ENCODE measurements at places on chromosomes 5 and 9.

DNA sequence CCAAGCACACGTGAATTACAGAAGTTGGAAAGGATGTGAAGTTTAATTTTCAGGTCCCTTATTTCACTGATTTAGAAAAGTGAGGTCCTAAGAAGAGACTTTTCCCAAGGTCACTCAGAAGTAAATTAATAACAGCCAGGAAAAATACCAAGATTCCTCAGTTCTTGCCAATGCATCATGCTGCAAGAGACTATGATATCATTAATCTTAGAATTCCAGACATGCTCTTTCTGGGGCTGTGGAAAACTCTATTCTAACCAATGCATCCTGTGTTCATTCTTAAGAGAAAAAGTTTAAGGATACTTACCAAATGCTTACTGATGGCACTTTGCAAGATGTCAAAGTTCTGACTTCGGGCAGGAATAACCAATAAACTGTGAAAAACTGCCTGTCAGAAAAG lies 42.8 kb downstream of the TEX10 start:
- DNase-seq, result no peak

DNA sequence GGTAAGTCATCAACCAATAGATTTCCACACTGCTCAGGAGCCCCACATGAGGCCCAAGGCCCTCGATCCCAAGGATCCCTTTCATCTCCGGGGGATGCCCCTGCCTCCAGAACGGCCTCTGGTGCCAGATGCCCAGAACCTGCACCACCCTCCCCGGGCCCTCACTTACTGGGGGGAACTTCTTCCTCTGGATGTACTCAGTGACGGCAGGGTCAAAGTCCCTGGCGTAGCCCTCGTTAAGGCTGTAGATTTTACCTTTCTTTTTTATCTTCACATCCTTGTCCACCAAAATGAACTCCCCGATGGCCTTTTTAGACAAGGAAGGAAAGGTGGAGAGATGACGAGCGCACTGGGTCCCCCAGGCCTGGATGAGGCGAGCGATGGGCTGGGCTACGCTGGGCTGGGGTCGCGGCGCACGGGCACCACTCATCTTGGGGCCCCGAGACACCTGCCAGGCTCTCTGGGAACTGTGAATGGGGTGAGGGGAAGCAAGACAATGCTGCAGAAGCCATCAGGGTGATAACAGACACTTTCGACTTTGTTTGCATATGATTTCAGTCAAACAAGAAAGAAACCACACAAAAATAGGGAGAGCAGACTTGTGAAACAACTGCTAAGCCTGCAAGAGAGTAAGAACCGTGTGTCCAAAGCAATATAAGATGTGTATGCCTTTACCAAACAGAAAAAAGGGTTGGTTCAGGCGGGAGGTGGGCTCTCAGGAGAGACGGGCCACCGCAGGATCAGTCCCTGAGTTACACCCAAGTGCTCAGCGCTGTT lies 13.2 kb upstream of the FBP2 start:
- no peak for DNase-seq

DNA sequence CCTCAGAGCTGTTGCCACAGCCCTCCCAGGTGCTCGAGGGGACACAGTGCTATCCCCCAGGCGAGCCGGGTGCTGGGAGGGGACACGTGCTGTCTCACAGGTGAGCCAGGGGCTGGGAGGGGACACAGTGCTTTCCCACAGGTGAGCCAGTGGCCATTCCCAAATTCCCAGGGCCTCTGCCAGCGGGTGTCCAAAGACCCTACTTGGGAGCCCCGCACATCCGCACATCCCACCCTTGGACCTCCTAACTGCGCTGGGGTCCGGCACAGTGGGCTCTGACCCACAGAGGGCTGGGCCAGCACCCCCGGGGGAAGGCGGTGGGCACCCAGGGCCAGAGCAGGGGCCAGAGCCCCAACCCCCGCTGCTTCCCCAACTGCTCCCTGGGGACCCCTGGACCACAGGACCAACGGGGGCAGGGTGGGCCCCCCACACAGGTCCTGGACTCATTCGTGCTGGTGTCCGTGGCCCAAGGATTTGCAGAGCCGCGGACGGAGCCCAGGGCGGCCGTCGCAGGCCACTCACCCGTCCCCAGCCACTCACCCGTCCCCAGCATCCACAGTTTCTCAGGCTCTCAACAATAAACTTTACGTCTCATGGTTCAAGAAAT lies 17.9 kb downstream of the EXD3 start:
- DNase-seq, result no peak

- no peak for DNase-seq
These were observed 29.4 kb downstream of the ATPSCKMT start for GRCh38 chr5:10220248-10220647.

DNA sequence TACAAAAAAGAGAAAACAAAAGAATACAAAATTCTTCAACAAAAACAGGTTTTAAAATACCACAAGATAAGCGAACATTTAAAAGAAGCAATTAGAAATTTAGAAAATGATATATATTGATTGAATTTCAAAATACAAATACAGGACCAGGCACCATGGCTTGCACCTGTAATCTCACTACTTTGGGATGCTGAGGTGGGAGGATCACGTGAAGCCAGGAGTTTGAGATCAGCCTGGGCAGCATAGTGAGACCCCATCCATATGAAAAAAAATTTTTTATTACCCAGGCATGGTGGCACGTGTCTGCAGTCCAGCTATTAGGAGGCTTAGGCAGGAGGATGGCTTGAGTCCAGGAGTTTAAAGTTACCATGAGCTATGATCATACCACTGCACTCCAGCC lies 109.9 kb upstream of the SLC30A5 start:
- no peak for DNase-seq

DNA sequence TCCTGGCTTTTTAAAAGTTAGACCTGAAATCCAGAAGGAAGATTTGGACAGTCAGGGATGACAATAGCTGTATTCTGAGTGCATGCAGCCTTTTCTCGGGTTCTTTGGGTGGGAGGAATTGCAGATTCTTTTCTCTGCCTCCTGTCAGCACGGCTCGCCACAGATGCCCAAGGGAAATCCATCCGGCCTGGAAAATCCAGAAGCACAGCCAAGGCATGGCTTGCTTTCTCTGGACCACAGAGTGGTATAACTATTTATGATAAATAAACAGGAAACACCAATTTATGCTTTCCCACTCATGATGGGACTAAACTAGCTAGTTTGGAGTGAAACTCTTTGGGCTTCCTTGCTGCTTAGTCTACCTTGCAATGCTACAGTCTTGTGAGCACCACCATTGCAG lies 59.1 kb downstream of the C9orf152 start:
- DNase-seq, result no peak

- no peak for DNase-seq
These were observed 180.5 kb upstream of the ZNF462 start for GRCh38 chr9:106682420-106682819.

DNA sequence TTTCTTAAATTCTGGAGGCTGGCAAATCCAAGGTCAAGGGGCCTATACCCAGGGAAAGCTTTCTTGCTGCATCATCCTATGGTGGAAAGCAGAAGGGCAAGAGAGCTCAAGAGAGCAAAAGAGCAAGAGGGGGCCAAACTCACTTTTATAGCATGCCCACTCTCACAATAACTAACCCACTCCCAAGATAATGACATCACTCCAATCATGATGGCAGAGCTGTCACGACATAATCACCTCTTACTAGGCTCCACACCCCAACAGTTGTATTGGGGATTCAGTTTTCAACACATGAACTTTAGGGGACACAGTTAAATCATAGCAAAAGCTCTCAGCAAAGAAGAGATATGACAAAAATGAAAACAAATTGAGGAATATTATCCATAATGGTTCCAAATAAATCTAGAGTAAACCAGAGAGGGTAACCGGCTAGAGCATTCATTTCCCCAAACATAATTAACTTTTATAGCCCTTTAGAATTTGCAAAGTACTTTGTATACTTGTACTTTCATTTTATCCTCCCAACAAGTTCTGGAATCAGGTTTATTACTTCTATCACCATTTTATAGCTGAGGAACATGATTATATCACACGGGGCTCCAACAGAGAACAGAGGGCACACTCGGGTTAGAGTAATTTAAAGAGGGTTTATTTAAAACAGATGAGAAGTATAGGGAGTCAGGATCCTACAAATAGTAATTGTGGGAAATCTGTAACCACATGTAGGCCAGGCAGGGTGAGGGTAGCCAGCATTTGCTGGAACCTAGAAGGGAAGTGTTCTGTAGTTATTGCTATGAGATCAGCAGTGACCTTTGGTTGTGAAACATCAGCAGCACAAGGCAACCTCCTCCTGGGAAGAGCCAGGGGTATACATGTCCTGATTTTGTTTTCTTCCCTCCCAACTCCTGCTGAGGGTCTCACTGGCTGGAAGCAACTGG lies 7.2 kb upstream of the TARS1 start:
- no peak for DNase-seq

DNA sequence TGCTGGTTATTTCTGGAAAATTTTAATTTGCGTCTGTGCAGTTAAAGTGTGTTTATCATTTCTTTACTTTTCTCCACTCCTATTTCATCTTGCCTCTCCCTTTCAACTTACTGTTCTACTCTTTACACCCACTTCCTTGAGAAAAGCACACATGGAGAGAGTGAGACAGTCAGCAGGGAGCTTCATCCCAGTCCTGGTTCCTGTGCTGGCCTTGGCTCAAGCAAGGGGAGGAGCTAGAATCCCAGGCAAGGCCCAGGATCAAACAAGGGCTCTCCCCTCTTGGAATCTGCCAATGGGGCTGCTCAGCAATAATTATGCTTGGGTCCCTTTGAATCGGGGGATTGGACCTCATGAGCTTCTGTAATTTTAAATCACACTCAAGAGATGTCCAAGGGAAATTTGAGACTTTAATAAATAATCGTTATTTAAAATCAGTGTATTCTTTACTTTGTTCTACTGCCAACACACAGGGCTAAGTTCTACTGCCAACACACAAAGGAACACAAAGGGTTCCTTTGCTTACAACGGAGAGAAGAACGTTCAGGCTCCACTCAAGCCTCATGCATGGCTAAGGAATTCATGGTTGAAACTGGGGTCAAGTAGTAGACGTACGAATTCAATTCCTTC lies 439.3 kb upstream of the DAB2 start:
- no peak for DNase-seq

GRCh38 chr5:174402222-174402812 lies 322.1 kb upstream of the MSX2 start:
- DNase-seq, result no peak

DNA sequence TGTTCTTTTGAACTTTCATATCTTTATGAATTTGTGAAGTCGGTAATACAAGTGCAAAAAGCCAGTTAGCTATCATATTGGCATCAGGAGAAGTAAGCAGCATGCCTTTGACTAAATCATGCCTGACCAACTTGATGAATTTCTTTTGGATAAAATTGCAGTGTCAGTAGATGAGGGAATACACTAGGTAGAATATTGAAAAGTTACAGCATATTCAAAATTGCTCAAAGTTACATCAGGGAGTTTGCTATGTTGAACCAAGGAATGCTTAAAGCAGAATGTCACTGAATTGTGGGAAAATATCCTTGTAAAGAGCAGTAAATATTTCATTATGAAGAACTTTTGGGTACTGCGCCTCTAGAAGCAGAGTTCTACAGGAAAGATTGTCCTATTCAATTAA lies 87.1 kb upstream of the TLX3 start:
- no peak for DNase-seq

- no peak for DNase-seq
These were observed 5.1 kb downstream of the PNPLA7 start for GRCh38 chr9:137545123-137545522.

DNA sequence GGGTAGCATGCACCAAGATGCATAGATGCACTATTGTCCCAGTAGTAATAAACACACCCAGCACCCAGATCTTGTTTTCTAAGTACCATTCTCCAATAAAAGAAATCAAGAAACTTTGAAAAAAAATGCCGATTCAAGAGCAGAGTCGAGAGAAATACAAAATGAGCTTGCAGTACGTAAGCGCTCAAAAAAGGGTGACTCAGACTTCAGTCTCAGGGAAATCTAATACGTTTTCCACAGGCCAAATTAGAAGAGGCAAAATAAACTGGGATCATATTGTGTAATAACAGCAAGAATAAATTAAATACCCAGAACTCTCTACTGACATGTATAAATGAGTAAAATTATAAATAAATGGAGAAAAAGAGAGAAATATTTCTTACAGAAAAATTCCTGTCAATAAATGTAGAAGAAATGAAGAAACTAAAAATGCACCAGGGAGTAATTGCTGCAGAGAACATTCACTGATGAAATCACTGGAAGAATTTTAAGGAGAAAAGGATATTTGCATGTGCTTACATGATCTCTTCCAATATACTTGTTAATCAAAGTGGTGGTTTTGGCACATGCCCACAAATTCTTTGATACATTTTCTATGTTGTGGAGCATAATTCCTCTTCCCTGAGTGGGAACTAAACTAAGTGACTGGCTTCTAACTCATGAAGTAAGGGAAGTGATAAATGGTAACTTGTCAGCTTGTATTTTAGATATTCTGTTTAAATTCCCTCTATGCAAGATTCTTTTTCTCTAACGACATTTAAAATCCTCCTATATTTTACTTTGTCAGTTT lies 567.6 kb upstream of the ADAMTS16 start:
- no peak for DNase-seq

DNA sequence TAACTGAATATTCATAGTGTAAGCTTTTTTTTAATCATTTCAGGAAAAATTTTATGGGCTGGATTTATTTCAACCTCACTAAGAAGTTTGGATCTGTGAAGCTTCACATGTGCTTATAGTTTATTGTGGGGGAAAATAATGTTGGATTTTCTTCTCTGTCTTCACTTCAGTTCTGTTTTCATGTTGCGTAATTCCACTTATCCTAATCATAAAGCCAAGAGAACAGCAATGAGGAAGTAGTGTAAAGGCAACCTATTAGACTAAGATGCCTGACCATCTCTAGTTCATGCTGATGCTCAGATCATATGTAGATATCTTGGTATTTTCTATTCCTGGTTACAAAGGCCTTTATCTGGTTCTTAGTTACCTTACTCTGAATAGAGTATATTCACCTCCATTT lies 50.0 kb downstream of the CD180 start:
- DNase-seq, result no peak

DNA sequence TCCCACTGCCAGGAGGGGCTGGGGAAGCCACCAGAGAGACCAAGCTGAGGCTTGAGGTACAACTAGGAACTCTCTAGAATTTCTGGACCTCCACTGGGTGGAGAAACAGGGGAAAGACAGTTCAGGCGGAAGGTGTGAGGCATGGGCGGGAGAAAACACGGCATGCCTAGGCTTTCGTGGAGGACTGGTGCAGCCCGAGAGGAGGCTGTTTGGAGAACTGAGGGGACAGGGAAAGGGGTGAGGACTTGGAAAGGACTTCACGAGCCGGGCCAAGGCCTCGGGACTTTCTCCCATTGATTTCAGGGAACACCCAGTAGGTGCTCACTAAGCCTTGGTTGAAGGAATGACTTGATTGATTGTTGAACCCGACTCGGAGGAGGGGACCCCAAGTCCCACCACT lies 9.5 kb upstream of the ADGRD2 start:
- no peak for DNase-seq

GRCh38 chr5:174693697-174694385 lies 30.5 kb upstream of the MSX2 start:
- DNase-seq, result no peak
